ENCODE measurements at places on chromosomes 4 and X.

GRCh38 chr4:151854731-151855130, 93.9 kb upstream of the GATB start:
- no peak for DNase-seq

DNA sequence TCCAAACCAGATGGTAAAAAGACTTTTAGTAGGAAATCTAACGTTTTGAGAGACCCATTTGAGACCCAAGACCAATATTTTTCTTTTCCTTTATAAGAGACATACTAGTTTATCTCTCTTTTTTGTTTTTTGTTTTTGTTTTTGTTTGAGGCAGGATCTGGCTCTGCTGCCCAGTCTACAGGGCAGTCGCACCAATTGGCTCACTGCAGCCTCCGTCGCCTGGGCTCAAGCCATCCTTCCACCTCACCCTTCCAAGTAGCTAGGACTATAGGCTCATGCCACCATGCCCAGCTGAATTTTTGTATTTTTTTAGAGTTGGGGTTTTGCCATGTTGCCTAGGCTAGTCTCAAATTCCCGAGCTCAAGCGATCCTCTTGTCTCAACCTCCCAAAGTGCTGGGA, 77.2 kb upstream of the FHDC1 start:
- DNase-seq = no peak

DNA sequence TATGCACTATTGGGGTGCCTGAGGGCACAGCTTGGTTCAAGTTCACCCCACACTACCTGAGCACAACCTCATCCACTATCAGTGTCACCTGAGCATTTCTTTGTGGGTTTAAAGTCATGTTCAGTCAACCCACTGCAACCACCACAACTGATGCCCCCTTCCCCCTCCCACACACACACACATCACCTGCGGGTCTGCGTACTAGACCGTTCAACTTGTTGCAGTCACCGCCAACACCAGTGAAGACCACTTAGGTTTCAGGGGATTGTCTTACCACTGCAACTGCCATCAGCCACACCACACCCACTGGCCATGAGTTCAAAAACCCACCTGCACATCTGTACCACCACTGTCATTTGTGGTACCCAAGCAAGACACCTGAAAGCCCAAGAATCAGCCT, 355.0 kb downstream of the SH3BGRL start:
- DNase-seq = no peak

- no peak for DNase-seq
Observed at GRCh38 chr4:9781343-9782135, at the start of gene DRD5. Gene DRD5, plus strand, starts transcription at chr4:9781634. Its CDS starts 396 bp downstream, at chr4:9782030.

DNA sequence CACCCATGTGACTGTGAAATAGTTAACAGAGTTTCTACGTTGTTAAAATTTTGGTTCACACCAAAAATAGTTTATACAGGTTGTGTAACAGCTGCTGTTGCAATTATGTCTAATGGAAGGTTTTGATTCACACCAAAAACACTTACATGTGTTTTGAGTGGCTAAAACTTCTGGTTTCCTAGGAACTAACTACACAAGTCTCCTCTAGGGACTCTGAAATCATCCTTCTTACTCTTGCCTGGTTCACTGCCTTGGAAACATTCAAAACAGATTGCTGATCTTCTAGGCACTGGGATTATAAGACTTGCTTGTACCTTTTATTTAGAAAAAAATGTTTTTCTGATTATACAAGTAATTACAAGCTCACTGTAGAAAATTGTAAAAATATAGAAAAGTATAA, 14.9 kb upstream of the MORC4 start:
- DNase-seq = no peak

DNA sequence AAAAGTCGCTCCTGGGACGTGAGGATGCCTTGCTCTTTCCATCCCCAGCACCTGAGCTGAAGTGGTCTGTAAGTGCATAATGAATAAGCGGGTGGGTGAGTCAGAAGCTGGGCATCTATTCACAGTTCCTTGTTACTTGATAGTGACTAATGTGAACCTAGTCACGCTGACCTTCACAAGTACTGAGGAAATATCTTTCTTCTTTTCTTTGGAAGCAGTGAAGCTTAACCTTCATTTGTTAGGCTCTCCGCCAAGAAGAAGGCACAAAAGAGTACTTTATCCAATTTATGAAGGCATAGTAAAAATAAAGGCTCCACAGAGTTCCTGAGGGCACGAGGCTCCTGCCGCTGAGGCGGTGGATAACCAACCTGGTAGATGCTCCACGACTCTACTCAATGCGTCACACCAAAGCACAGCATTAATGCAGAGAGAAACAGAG, 475.7 kb upstream of the SLIT2 start:
- DNase-seq = no peak

DNA sequence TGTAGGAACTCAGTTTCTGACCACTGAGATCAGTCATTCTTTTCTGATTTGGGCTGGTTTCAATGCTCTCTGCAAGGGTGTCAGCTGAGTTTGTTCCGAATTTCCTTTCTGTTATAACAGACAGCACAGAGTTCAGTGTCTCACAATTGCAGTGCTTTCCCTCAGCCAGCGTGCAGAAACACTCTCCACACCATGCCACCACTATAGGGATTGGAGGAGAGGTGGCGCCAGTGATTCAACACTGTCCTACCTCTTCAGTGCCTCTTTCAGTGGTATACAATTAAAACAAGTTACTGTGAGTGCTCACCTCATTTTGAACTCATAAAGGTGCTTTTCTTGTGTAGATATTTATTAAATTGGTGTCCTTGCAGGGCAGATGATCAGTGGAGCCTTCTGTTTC, 413.2 kb upstream of the CXorf51B start:
- DNase-seq = no peak

GRCh38 chr4:153705743-153706468, 21.8 kb downstream of the TLR2 start:
- DNase-seq = no peak
